ENCODE measurements at places on chromosomes 3 and 15.

DNA sequence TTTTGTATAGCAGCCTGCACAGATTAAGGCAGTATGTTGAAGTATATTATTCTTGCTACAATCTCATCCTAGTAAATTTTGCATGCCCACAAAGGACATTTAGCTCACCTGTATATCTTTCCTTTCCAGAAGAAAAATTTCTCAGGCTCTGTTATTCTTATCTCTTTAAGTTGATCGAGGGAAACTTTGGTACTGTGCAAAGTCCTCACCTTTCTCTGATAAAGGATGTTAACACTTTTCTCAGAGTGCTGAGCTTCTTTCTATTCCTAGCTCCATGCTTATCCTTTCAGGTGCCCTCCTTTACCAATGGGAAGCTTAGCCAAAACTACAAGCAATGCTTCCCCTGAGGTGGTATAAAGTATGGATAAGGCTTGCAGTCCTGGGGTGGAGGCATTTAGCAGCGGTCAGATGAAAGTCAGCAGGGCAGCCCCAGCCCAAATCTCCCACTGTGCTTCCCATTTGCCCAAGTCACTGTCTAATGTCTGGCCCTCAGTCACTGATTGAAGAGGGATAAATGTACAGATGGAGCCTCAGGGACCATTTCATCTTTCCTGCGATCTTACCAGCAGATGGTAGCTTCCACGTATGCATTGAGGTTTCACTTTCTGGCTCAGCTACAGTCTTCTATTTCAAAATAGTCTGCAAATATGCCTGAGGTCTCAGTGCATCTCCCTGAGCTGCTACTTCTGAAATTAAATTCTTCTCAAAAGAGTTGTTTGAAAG is 127.8 kb upstream of the P2RY1 start:
- DNase-seq: no peak

GRCh38 chr3:190825386-190826016 is 37.0 kb downstream of the GMNC start:
- DNase-seq: no peak

- no peak for DNase-seq
Measured at GRCh38 chr3:44066806-44067205, 174.9 kb upstream of the TOPAZ1 start.

GRCh38 chr3:32146746-32147211 is 40.4 kb downstream of the GPD1L start:
- DNase-seq: no peak

GRCh38 chr15:48352474-48353072 is 21.3 kb downstream of the DUT start:
- DNase-seq: peak; percentile 57

- peak; percentile 76 for DNase-seq
Measured at GRCh38 chr15:51681303-51681963, at the start of gene SCG3. TSS of gene SCG3 (plus strand) at chr15:51681503. CDS start at chr15:51681756, 253 bp downstream.

- no peak for DNase-seq
Measured at GRCh38 chr15:81777546-81777945, 268.3 kb downstream of the MEX3B start.

GRCh38 chr3:42063888-42064287 is 27.3 kb upstream of the TRAK1 start:
- DNase-seq: no peak

GRCh38 chr3:174536319-174536718 is 322.8 kb upstream of the NAALADL2 start:
- no peak for DNase-seq

DNA sequence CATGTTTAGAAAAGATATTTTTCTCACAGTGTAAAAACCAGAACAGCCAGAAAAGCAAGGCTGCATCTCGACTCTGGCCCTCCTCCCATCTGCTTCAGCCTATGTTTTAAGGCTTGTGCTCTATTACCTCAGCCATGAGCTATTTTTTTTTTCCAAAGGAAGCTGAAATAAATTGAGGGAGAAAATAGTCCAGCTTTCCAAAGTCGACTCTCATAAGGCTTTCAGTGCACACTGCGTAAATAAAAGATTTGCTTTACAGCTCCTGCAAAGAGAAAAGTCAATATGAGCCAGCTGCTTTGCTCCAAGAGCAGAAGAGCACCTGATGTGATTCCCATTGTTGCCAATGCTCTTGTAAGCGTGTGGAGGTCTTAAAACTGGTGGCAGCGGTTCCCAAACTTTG is 26.7 kb downstream of the SCG3 start:
- no peak for DNase-seq

DNA sequence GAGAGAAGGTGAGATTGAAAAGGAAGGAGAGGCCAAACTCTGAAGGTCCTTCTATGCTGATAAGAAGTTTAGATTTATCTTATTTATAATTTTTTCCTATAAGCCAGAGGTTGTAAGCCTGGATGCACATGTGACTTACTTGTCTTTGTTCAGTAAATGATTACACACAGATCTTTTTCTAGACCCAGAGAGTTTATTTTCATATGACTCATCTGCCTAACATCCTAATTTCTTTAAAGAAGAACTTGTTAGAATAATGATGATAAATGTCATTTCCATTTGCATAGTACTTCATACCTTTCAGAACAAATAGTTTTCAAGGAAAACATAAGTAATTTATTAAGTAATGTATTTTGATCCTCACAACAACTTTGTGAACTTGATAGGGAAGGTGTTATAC is 434.8 kb upstream of the DPH6 start:
- DNase-seq: no peak

- DNase-seq: no peak
Measured at GRCh38 chr3:110849064-110849463, 222.6 kb upstream of the NECTIN3 start.

- DNase-seq: no peak
Measured at GRCh38 chr3:155070932-155071387, 9.2 kb upstream of the MME start.

- no peak for DNase-seq
Measured at GRCh38 chr15:101399431-101399830, 90.1 kb downstream of the PCSK6 start.

GRCh38 chr3:152902141-152902669 is 67.3 kb downstream of the P2RY1 start:
- no peak for DNase-seq

DNA sequence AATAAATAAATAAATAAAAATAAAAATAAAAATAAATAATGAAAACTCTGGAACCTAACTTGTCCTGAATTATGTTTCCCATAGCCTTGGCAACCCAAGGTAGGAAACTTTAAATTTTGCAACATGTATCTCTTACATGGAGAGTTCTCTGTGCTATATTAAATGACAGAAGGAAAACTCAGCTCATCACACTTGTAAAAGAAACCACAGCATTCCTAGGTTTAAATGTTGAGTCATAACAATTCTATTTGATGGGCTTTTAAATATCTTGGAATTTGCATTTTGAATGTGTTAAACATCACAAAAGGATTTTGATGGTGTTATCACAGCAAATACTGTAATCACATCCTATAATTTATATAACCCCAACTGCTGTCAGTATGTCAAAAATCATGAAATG is 144.2 kb downstream of the LRTM1 start:
- no peak for DNase-seq

- DNase-seq: no peak
Measured at GRCh38 chr15:47586653-47587224, 130.6 kb upstream of the SEMA6D start.

GRCh38 chr15:40990080-40990479 is 36.8 kb downstream of the CHAC1 start:
- DNase-seq: no peak

GRCh38 chr3:25713341-25713985 is 48.8 kb upstream of the TOP2B start:
- DNase-seq: no peak

DNA sequence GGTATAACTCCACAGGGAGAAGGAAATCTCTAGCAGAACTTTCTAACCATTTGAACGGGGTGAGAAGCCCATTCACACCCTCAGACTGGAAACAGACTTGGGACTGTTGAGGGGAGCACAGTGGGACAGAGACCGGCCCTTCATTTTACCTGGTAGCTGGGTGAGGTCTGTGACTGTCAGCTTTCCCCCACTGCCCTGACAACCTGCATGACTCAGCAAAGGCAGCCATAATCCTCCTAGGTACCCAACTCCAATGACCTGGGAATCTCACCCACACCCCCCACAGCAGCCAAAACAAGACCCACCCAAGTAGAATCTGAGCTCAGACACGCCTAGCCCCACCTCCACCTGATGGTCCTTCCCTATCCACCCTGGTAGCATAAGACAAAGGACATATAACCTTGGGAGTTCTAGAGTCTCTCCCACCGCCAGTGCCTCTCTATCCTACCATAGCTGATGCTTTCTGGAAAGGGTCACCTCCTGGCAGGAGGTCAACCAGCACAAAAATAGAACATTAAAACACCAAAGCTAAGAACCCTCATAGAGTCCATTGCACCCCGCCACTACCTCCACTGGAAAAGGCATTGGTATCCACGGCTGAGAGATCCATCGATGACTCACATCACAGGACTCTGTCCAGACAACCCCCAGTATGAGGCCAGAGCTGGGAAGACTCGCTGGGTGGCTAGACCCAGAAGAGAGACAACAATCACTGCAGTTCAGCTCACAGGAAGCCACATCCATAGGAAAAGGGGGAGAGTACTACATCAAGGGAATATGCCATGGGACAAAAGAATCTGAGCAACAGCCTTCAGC is 28.0 kb downstream of the SENP7 start:
- no peak for DNase-seq

DNA sequence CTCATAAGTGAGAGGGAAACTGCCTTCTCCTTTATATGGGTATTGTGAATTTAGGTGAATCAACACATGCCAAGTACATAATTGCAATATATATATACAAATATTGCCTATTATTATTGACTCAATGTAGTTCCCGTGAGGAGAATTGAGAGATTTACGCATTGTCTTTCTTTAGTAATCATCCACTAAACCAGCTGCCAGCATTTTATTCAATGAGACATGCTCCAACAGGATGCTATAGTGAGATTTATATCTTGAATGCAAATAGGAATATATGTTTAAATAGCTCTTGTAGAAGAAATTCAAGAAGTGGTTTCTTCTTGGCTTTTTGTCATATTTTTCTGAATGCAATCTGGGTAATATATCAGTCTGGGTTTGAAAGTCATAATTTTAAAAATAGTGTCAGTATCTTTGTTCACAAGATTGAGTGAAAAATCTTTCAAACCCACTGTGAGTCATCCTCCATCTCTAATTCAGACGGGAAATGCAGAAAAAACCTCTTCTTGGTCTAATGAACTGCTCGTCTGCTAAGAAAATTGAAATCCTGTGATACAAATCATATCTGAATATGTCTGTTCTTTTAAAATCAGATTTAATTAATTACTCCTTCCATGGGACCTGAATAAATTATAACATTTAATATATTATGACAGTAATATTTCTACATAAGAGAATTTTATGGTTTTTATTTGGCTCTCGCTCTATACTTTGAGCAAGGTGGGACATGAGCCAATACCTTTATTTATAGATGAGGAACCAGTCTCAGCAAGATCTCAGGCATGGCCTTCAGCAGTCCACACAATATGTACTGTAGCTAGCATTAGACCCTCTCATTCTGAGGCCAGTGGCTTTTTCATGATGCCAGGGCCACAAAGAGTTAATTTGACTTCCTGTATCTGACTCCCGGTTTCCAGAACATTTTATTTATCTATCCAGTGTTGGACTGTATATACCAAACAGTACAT is 516.0 kb downstream of the GABRG3 start:
- no peak for DNase-seq

- DNase-seq: no peak
Measured at GRCh38 chr3:149042789-149043386, 43.4 kb downstream of the HLTF start.

- DNase-seq: no peak
Measured at GRCh38 chr15:76346669-76347481, 10.3 kb downstream of the ISL2 start.

GRCh38 chr15:74233851-74234597 is 2.1 kb upstream of the CCDC33 start:
- no peak for DNase-seq

DNA sequence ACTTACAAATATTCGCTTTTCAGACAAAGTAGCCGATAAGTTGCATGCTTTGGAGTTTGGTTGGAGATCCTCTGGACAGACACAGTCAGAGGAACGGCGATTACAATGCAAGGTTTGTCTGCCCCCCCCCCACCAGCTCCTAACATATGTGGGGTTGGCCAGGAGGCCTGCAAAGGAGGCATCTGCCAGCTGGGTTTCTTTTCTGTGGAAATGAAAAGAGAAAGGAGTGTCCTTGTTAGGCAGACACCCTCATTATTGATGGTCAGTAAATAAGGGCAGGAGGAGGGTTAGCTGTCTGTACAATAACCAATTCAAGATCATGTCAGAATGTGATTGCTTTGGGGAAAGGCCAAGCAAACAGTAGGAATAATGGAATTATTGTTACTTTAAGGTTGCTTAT is 49.1 kb downstream of the TLNRD1 start:
- DNase-seq: no peak

DNA sequence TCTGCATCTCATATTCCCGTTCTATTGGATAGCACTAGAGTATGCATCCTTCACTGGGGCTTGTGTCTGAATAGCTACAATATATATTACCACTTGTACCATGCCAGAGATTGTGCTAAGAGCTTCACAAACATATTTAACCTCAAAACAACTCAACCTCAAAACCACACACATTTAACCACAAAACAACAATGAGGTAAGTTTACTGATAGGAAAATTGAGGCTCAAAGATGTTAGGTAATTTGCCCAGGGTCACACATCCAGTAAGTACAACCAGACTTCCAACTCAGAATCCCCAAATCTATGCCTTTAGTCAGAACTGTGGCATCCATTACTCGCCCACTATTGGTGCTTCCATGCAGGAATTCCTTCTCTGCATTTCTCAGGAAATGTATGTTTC is 220.0 kb downstream of the FAM43A start:
- no peak for DNase-seq

DNA sequence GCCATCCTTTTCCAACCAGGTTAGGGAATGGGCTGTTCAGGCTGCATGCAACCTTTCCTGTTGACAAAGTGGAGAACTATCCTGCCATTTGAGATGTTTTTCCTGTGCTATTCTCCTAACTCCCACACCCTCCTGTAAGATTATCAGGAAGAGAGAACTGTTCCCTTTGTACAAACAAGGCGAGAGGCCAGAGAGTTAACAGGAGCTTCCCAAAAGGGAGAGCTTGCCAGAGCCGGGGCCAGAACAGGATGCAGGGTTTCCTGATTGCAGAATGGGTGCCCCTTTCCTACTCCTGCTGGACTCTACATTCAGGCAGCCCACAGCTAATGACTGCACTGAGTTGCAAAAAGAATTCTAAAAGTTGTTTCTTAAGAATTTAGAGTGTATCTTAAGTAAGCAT is 17.1 kb downstream of the PML start:
- DNase-seq: no peak

GRCh38 chr15:87387766-87388165 is 868.8 kb downstream of the NTRK3 start:
- DNase-seq: no peak

- DNase-seq: no peak
Measured at GRCh38 chr15:49185473-49185872, 15.4 kb downstream of the GALK2 start.

DNA sequence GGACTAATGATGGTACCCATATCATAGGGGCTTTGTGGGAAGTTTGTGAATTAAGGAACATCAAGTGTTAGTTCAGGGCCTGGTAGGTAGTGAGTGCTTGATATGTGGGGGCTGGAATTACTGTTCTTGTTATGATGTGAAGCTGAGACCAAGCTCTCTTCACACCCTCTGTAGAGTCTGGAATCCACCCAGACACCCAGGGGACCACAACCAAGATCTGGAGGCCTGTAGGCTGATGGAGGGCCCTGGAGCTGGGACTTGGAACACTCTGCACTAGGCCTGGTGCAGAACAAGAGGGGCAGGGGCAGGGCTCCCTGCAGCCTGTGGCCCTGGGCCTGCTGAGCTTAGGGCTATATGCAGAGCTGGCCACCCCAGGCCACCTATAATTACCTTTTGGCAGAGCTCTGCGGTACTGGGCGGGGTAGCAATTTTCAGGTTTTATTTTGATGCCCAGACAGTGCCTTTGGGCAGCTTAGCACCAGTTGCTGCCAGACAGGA is 13.1 kb upstream of the PRKCD start:
- DNase-seq: no peak

Data from mesothelial cell of epicardium (in vitro differentiated cells).